COR-L47 (cell line): ENCODE measurements at places on chromosomes 2 and 18.

DNA sequence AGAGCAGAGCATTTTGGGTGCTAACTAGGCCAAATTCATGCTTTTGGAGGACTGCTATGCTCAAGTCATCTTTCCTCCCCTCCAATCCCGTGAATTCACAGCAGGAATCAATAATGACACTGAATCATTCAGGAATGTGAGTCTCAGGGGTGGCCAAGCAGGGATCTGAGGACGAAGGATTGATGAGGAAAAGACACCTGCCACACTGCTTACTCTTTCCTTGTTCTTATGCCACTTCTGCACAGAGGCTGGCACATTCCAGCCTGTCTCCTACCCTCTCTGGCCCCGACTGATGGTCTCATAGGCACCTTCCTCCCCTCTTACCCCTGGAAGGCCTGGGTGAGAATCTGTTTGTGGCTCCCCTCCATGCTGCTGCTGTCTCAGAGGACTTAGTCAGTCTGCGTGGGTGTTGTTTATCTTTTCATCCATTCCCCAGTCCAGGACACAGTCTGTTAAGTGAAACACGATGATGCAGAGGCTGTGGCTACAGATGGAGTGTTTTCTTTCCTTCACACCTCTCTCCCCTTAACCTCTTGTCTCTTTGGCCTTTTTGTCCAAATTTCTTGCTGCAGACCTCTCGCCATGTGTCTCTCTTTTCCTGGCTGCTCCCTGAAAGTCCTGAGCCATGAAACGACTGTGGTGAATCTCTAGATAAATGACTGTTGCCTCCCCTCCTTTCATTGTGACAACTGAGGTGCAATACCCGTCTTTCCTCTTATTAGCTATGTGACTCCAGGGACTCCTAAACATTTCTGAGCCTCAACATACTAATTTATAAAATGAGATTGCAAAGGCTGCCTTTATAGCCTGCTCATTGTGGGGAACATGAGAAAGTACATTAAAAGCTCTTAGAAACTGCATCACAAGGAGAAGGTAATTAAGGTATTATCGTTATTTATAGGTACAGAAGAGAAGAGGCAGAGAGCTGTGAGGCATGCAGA lies 86.9 kb downstream of the RDH14 start:
- DNase-seq: no peak

DNA sequence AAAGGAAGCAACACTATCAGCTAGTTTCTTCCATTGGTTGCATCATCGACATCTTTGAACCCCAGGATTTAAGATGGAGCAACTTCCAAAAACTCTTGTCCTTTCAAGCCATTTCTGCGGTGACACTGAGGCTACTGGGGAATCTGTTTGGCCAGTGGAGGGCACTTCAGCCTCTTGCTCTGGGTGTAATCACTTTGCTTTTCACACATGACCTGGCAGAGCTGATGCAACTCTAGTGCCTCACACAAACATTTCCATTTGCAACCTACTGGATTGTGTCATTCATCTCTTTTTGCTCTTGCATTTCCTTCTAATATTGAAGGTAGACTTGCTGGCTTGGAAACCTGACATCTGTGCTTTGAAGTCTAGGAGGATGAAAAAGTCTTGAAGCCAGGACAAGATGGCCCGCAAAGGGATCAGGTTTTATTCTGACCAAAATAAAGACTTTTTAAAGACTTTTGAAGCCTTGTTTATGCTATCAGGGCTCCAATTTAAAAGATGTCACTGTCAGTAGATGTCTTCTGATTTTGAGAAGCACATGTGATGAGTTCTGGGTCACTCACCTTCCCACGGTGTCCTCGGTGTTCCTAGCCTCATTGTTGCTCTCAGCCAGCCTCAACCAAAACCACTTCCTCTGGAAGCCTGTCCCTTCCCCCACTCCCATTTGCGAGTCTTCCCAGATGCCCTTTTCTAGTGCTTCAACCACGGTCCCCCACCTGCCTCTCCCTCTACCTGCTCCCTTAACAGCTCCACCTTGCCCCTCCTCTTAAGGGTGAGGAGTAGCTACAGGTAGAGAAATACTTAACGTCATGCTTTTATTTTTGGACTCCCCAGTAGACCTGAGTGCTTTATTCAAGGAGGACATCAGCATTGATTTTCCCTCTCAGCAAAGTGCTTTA lies 69.7 kb upstream of the KCNE4 start:
- peak; percentile 61 for DNase-seq

- DNase-seq: no peak
Measured at GRCh38 chr2:9699139-9700108, 68.6 kb upstream of the YWHAQ start.

DNA sequence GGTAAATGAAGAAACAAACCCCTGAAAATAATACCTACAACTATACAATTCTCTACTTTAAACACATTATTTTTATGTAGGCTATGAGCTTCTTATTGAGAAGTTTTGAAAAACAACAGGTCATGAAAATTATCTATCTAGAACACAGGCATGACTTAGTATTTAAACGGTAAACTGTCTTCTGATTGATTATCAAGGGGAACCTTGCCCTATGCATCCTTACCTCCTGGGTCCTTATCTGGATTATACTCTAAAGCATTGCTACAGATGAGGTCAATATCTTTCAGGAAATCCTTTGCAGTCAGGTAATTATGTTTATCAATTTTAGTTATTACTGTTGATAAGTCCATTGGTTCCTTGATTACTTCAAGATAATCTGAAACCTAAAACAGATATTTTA lies 144.3 kb downstream of the ATAD2B start:
- no peak for DNase-seq

DNA sequence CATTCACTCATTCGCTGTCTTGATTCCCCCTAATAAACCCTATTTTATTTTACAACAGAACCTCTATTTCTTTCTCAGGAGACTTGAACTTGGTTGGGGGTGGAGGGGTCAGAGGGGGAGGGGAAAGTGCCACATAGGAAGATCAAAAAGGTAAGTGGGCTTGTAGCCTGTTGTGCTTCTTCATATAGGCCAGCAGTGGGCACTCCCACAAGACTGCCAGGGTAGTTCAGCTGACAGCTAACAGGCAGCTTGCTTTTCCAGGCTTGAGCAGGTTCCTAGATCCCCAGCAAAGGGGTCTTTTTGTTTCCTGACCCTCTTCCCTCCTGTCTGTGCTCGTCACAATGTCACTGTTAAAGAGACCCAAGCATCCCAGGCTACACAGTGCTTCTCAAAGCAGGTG lies 829 bp upstream of the KIAA2012 start:
- DNase-seq: no peak

DNA sequence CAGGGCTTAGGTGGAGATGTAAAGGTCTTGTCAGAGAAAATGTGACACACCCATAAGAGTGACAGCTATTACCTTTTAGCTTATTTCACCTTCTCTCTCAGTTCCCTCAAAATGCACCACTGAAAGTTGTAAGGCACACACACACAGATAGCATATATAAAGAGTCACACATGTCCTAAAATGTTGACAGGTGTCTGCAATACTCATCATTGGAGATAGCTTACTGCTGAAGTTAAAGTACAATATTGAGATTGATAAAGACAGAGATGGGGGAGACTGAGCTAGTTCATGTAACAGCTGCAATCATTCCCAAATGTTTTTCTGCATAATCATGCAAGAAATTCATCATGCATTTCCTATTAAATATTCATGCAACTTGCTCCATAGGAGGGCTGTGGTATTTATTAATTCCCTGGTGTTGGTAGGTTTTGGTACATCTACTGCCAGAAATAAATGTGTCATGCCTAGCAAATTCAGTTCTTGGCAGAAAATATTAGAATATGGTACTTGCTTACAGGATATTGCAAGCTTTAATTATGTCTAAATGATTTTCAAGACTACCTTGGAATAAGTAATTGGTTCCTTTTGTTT lies 118.8 kb upstream of the RBMS1 start:
- DNase-seq: no peak

GRCh38 chr2:28545590-28546200 lies 49.8 kb downstream of the PLB1 start:
- DNase-seq: no peak

DNA sequence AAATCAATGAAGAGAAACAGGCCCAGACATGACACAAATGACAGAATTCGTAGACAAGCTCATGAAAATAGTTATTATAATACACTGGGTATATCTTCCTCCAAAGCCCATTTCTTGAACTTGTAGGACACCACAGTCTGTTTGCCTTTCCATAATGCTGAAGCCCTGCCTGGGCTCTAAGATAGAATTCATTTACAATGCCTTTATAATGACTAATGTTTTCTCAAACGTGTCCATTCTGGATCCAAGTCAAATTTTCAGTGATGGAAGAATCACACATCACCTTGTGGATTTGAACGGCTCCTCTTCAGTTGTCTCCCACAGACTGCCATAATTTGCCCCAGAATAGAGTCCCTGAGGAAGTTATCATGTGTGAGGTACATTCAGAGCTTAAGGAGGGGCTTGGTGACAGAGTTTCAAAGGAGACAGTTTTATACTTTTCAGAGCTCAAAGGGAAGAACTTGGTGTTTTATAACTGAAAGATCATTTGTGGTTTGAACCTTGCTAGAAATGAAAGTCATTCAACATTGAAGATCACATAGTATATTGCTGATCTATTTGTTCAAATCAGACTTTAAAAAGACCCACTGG lies 38.2 kb downstream of the CASP8 start:
- no peak for DNase-seq

- DNase-seq: no peak
Measured at GRCh38 chr2:25615386-25615785, 58.0 kb downstream of the DTNB start.

DNA sequence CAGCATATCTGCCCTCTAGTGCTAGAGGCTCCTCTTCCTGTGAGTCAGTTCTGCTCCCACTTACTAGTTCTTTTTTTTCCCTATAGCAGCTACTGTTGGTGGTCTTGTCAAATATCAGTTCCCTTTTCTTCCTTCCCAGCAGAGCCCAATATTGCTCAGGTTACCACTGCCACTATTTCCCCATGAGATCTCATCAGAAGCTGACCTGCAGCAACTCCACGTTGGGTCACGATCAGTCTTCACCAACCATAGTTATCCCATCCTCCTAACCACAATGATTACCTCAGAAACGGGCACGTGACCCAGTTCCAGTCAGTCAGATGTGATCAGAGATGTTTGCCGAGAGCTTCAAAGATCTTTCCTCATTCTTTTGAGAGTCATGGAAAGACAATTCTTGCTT lies 59.7 kb upstream of the CAPN13 start:
- no peak for DNase-seq

GRCh38 chr18:72965616-72966015 lies 97.8 kb upstream of the NETO1 start:
- DNase-seq: no peak

DNA sequence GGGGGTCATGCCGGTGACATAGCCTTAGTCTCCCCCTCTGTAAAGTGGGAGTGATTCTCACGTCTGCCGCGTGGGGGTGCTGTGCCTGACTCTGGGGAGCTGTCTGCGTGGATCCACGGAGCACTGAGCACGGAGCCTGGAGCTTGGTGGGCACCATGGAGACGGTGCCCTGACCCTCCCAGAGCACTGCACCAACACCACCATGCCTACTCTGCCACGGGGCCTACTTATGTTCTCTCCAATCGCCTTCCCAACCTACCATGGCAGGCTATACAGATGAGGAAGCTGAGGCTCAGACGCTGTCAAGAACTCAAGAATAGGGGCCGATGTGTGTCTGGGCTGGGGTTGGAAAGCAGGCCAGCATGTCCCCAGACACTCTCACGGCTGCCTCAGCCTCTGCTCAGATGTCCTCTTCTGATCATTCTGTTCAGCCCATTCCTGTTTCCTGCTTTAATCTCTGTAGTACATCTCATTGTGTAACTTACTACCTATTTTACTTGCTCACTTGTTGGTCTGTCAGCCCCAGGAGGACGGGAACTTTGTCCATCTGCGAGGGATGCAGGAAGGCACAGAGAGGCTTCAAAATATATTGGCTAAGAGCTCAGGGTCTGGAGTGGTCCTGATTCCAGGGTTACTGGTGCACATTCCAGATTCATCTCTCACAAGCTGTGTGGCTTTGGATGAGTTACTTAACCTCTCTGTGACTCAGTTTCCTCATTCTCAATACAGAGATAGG lies 168.1 kb upstream of the HS6ST1 start:
- DNase-seq: no peak

DNA sequence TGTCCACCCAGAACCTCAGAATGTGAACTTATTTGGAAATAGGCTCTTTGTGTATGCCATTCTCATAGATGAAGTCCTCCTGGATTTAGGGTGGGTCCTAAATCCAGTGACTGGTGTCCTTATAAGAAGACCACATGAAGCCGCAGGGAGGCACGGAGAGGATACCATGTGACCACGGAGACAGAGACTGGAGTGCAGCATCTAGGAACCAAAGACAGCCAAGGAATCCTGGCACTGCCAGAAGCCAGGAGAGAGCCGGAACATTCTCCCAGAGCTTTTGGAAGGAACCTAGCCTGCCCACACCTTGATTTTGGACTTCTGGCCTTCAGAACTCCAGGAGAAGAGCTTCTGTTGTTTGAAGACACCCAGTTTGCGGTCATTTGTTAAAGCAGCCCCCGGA lies 49.7 kb downstream of the ARL4C start:
- DNase-seq: no peak

DNA sequence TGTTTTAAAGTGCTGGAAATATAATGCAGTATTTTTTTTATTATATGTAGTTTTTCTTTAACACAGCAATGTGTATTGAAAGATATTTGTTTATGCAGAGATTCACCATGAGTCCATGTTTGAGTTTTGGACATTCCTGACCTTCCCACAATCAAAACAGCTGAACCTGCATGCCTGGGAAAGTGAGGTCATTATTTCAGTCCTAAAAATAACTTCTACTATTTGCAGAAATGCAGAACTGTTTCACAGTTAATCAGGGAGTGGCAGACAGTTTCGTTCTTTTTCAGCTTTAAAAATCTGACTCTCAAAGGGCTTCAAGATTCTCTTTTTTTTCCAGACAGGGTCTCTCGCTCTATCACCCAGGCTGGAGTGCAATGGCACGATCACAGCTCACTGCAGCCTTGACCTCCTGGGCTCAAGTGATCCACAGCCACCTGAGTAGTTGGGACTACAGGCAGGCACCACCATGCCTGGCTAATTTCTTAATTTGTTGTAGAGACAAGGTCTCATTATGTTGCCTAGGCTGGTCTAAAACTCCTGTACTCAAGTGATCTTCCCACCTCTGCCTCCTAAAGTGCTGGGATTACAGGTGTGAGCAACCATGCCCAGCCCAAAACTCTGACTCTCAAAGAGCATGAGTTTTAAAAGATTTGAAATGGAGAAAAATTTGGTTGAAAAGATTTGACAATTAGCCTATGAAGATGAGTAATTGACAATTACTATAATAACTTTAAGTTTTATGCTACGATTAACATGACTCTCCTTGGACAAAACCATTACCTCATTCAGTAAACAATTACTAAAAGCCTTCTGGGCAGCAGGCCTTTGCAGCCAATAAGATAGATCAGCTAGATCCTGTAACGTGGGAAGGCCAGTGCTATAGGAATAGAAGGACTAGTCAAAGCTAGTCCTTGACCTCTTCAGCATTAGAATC lies 5.0 kb upstream of the MYL12B start:
- no peak for DNase-seq

GRCh38 chr18:75492852-75493251 lies 65.3 kb upstream of the SMIM21 start:
- no peak for DNase-seq

DNA sequence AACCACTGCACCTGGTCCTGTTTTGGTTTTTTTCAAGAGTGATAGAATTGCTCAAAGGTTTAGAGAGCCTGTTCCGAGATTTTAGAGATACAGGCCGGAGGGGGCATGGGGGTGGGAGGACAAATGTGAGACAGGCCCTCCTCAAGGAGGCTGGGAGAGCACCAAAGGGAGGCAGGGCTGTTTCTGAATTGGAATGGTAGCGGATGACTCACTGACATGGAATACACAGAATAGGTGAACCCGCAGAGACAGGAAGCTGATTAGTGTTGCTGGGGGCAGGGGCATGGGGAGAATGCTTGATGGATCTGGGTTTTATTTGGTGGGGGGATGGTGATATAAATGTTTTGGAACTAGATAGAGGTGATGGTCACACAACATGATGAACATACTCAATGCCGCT lies 111.0 kb upstream of the MGAT5 start:
- DNase-seq: no peak
